ENCODE measurements at places on chromosomes 1 and 21.

GRCh38 chr1:86998727-86999126 is 84.3 kb downstream of the HS2ST1 start:
- DNase-seq, result peak; percentile 68

- DNase-seq, result peak; percentile 76
Observed at GRCh38 chr1:52970149-52970548, 43.1 kb downstream of the SCP2 start.

- DNase-seq, result peak; percentile 93
Observed at GRCh38 chr1:197464044-197464443, 196.0 kb downstream of the CRB1 start.

DNA sequence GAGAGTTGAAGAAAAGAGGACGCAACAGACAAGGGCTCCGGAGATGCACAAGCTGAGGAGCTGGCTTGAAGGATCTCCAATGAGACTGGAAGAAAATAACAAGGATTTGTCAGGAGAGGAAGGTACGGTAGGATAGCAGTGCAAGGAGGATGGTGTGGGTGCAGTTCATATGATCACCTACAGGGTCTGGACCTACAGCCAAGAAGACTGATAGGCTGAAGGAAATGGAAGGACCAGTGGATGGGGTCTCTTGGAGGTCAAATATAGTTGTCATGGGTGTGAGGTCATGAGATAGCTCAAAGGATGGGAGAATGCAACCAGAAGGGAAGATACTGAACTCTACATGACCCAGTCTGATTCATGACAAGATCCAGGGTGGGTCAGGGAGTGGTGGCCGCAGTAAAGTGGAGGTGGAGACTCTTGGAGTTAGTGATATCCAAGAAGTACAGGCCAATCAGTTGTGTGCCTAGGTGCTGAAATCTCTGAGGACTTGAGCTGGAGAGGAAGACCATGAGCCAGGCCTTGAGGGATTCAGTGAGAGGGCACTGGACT is 15.3 kb upstream of the KANK4 start:
- no peak for DNase-seq

DNA sequence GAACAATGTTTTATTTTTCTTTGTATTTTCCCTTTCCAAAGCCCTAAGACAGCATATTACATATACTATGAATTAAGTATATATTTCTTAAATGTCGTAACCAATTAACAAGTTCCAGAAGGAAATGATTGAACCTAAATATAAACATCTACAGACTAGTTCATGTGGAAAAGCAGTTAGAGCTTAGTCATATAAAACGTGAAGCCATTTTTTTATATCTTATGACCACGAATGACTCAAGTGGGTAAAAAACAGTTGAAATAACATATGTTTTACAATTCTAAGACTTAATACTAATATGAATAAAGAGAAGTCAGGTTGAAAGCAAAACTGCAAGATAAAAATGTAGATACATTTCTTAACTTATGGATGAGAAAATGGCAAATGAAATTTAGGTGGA is 307.3 kb downstream of the BRINP3 start:
- no peak for DNase-seq

- no peak for DNase-seq
Observed at GRCh38 chr1:43360616-43361015, 1.8 kb downstream of the CDC20 start.

DNA sequence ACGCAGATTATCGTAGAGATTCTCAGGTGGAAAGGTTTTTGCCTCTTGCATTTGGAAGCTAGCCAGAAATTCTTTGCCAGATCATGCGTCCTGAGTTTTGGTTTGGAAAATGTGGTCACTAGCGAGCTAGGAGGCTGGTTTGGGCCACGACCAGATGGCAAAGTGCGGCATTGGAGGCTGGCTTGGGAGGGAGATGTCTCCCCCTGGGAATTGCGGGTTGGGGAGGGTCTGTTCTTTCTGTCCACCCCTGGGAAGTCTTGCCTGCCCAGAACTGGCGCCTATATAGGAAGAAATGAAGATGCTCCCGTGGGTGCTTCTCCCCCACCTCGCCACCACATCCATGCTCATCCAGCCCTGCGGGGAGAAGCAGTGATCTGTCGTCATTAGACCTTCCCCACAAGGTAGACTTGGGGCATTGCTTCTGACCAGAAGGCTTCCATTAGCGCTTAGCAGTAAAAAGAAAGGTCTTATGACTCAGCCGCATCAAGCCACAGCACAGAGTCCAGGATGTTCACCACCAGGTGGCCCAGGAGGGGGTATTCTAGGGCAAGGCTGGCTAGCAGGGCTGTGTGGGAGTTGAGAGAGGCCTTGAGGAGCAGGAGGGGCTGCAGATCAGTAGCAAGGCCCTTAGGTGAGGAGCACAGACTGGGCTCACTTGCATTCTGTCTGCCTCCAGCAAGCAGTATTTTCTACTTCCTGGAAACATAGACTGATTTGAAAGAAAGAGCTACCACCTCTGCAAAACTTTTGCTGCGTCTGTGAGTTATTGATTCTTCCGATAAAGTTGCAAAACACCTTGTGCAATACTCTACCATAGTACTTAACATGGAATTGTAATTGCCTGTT is 1.5 kb upstream of the PTP4A2 start:
- peak; percentile 97 for DNase-seq

DNA sequence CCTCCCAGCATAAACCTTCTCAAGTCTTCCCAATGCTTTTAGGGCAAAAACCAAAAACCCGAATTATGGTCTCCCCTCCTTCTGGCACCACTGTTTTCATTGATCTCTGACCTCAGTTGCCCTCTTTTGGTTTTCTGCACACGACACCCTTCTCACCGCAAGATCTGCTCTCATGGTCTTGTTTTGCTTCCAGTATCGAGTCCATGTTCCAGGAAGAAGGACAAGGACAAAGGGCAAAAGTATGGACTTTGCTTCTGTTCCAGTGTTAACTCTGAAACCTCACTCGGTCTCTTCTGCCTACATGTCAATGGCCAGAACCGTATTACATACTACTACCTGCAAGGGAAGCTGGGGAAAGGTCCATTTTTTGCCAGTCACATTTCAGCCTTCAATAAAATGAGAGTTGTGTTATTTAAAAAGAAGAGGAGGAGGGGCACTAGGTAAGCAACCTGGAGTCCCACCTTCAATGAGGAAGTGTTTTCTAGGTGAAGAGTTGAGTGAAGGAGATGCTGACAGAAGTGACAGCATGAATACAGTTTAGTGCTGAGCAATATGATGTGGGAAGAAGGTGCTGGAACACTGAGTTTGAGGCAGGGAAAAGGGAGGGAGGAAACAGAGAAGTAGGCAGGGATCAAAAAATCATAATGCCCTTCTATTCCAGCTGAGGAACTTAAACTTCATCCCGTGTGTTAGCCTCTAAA is 183.4 kb downstream of the FGGY start:
- DNase-seq, result no peak

- DNase-seq, result peak; percentile 13
Observed at GRCh38 chr1:186442651-186443375, 18.1 kb downstream of the PDC start.

DNA sequence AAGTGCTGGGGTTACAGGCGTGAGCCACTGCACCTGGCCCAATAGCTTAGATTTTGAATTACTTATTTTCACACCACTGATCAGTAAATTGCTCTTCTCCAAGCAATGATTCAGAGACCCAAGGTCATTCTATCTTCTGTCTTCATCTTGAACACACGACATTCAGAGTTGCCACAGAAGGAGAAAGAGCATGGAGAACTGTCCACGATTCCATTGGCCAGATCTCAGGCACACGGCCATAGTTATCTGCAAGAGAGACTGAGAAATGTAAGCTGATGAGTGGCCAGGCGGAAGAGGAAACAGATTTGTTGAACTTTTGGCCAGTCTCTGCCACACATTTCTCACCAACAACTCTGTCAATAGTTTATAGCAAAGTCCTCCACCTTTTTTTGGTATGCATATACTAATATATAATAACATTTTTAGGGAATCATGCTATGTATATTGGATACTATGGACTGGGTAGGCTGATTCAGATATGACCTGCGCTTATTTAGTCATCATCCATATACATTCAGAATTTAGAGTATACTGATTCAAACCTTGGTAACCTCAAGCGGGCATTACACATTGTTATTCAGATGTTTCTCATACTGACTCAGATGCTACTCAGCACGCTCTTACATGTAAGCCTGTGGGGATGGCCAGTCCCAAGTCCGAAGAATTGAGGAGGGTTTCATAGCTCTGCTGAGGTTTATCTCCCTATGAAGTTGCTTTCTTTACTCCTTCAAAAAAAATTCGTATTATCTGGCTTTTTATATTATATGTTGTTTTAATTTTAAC is 25.5 kb upstream of the CAP1 start:
- peak; percentile 71 for DNase-seq

- peak; percentile 78 for DNase-seq
Observed at GRCh38 chr1:93878889-93879586, at the start of gene DNTTIP2. DNTTIP2 (minus strand) TSS chr1:93879206; CDS start chr1:93879148, 58 bp downstream.

DNA sequence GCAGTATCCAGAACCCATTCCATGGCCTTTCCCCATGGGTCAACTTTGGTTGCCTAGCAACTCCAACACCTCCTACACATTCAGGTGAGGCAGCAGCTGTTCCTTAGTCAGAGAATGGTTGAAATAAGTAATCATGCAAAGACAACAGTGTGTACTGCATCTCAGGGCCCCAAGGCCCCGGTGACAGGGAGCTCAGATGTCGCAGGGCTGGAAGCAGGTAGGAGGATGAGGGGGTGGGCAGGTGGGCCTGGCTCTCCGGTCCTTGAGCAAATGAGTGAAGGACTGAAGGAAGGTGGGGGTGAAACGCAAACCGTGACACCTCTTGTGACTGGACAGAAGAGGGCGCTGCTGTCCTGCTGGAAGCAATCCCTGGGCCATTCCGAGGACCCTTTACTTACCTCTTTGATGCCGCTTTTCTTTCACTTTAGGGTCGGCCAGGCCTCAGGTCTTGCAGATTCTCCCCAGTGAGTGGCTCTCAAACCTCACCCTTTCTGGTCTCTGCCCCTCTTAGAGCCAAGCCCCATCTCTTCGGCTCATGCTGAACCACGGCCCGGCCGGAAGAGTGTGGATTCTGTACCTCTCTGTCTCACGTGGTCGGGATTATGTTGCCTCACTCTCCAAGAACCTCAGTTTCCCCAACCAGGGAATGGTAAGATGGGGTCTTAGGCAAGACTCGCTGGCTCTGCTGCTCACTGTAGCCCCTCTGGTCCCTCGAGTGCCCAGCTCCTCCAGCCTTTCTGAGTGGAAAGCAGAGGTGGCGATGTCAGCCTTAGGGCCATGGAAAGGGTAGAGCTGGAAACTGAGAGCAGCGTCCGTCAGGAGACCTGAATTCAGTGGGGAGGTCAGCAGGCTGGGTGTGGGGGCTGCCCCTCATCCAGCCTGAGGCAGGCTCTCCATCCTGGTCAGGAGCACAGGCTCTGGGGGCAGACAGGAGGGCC is 5.6 kb upstream of the KCNA10 start:
- DNase-seq, result peak; percentile 9

DNA sequence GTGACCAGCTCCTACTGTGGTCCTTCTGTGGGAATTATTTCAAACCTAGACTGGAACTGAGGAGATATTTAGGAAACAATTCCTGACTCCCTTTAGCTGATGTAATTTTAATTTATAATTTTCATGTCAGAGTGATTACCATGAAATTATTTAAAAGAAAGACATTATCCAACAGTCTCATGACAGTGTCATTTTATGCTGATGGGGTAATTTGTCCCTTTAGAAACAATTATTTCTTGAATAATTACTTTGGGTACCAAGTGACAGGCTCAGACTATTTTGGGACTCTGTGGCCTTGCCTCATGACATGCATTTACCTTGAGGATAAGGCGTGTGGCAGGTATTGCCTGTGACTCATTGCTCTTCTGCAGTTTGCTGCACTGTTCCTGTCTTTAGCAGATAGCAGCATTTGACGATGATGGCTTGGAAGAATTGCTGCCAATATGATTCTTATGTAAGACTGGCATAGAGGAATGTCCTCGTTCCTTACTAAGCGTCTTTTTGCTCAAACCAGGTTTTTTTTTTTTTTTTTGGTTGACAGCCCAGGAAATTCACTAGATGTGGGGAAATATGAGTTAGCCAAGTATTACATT is 206.0 kb upstream of the HMCN1 start:
- DNase-seq, result no peak

DNA sequence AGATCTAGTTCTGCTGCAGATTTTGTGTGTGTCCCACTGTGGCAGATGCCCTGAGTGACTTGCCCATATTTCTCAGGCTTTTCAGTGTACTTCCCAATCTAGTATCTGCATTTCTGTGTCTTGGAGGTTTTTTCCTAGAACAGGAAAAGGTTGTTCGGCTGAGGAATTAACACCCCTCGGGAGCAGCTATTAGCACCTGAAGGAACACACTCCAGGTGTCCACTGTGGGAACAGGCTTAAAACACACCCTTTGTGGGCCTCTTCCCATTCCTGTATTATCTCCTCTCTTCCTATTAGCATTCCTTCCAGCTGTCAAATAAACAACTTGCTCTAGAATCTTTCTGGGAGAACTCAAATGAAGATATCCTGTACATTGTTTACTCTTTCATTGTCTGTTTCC is 178.3 kb downstream of the HMCN1 start:
- no peak for DNase-seq

DNA sequence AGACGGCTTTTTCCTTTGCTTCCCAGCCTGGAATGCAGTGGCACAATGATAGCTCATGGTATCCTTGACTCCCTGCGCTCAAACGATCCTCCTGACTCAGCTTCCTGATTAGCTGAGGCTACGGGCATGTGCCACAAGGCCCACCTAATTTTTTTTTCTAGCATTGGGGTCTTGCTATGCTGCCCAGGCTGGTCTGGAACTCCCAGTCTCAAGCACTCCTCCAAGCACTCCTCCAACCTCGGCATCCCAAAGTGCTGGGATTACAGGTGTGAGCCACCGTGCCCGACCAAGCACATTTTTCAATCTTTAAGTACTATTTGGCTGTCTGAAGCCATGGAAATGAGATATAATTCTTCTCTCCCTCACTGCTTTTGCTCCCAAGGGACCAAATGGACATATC is 58.7 kb downstream of the MAB21L3 start:
- DNase-seq, result no peak

- peak; percentile 19 for DNase-seq
Observed at GRCh38 chr1:3307359-3307758, 147.1 kb upstream of the ARHGEF16 start.

DNA sequence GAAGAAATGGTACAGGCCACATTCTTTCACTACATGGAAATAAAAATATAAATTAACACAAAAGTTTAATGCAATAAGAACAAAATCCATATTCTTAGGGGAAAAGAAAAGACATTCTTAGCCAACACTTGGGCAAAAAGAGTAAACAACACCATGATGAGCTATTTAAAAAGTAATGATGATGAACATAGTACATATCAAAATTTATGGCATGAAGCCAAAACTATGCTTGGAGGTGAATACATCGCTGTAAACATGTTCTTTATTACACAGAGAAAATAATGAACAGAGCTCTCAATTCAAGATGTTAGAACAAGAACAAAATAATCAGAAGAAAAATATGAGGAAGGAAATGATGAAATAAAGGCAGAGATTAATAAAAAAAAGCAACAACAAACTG is 158.2 kb downstream of the ZSCAN20 start:
- DNase-seq, result no peak

- no peak for DNase-seq
Observed at GRCh38 chr1:18705811-18706210, 75.2 kb downstream of the PAX7 start.
